Renal cortex interstitium (tissue), 15 donors: ENCODE measurements at places on chromosomes 1 and 21. TPM values are rescaled to one million over a fixed set of nuclear protein-coding genes. Genes with fewer than 3 reads are reported as not detected.

The RNU1-4 gene
- 1.5 TPM for polyA plus RNA-seq

The TSPAN1 gene
- 53.7 TPM for polyA plus RNA-seq

The DFFB gene
- polyA plus RNA-seq, result 7.9 TPM

The FABP3 gene
- polyA plus RNA-seq, result 84.6 TPM

The CYP2J2 gene
- 1.1 TPM for polyA plus RNA-seq

The SPEN gene
- polyA plus RNA-seq, result 64.4 TPM

The GUCA2A gene
- not detected for polyA plus RNA-seq

The BATF3 gene
- 1.3 TPM for polyA plus RNA-seq

The OLFML3 gene
- polyA plus RNA-seq, result 168 TPM

The MAP3K7CL gene
- 4.2 TPM for polyA plus RNA-seq

The PROX1 gene
- polyA plus RNA-seq, result 7.8 TPM

The SPAG17 gene
- polyA plus RNA-seq, result 7.0 TPM

The AMY2B gene
- polyA plus RNA-seq, result 32.7 TPM

The MROH7 gene
- 2.4 TPM for polyA plus RNA-seq

The PLA2G2C gene
- polyA plus RNA-seq, result not detected

The GPR3 gene
- polyA plus RNA-seq, result 1.1 TPM

The MX1 gene
- 7.7 TPM for polyA plus RNA-seq

The KRTAP19-1 gene
- polyA plus RNA-seq, result not detected

The PDC gene
- 0.11 TPM for polyA plus RNA-seq

The GBP3 gene
- 19.2 TPM for polyA plus RNA-seq

The OR2M3 gene
- not detected for polyA plus RNA-seq

The GUCA2B gene
- polyA plus RNA-seq, result not detected

The CTBS gene
- 17.8 TPM for polyA plus RNA-seq

The CCDC30 gene
- 26.9 TPM for polyA plus RNA-seq

The FCRL1 gene
- polyA plus RNA-seq, result not detected

The ASCL5 gene
- 0.12 TPM for polyA plus RNA-seq

The SLC16A4 gene
- 115 TPM for polyA plus RNA-seq

The KCND3 gene
- polyA plus RNA-seq, result 1.7 TPM

The ACTL8 gene
- polyA plus RNA-seq, result not detected

The PCP4L1 gene
- polyA plus RNA-seq, result 1.7 TPM

The ATP6V1G3 gene
- polyA plus RNA-seq, result 6.7 TPM
